ENCODE measurements at places on chromosomes 6 and 20.

- DNase-seq, result no peak
These were observed 7.6 kb downstream of the ACAT2 start for GRCh38 chr6:159769470-159769869.

GRCh38 chr6:71236926-71237434, 51.6 kb upstream of the OGFRL1 start:
- DNase-seq, result no peak

GRCh38 chr6:89071036-89071435, 9.5 kb upstream of the PNRC1 start:
- DNase-seq, result no peak

DNA sequence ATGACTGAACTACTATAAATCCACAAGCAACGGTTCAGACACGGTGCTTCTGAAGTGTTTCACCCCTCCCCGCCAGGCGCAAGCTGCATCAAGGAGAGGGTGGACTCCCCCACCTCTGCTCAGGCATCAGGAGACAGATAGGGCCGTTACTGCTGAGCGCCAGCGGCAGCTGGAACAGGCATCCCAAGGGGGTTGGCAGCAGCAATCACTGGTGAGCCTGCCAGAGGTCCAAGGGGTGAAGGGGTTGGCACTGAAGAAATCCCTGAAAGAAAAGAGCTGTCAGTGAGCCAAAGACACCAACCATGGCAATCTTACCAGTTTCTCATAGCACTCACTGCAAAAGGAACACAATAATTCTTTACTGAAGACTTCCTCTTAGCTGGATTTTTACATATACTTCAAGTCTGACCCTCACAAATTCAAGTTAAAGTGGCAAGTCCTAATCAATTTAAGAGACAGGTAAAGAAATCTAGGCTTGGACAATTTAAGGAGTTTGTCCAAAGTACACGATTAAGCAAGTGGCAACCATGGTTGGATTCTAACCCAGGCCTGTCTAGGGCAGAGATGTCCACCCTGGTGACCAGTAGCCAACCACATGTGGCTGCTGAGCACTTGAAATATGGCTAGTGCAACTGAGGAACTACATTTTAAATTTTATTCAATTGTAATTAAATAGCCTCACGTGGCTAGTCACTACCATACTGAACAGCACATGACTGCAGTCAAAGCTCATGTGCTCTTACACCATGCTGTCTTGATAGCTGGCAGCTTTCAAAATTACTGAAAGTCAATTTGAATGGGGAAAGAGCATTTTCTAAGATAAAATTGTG, 21.7 kb upstream of the TBC1D20 start:
- DNase-seq, result no peak

GRCh38 chr6:93728150-93728549, 308.8 kb upstream of the EPHA7 start:
- DNase-seq, result no peak

All from stimulated activated CD8-positive, alpha-beta memory T cell treated with anti-CD3 and anti-CD28 coated beads, Interleukin-12 subunit alpha, Interleukin-12 subunit beta, amount 100 ng/mL, for 1 hour (primary cell).